ENCODE measurements at places on chromosomes 12 and 14. TPM values are rescaled to one million over a fixed set of nuclear protein-coding genes. Genes with fewer than 3 reads are reported as not detected.

GRCh38 chr14:77986773-77987172 lies 183.4 kb upstream of the NRXN3 start:
- no peak for DNase-seq

DNA sequence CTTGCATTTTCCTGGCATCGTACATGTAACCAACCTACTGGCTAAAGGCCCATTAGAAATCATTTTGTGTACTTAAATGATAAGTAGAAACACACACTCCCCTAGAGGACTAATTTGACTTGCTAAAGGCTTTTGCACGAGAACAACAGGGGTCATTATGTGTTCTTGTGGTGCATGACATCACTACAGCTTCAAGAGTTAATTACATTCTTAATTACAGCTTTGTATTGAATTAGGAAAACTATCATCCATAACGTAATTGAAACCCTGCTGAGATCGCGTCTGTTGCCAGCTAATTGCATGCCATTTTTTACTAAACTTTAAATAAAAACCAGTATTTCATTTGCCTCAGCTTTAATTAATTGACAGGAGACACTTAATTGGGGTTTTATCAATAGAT lies 51.4 kb downstream of the TMEM132C start:
- no peak for DNase-seq

DNA sequence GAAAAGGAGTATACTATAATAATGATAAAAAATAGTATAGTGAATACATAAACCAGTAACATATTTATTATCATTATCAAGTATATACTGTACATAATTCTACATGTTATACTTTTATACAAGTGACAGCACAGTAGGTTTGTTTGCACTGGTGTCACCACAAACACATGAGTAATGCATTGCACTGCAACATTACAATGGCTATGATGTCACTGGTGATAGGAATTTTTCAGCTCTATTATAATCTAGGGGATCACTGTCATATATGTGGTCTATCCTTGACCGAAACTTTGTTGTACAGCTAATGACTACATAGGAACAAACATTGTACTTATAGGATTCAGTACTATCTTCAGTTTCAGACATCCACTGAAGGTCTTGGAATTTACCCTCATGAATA lies 165.8 kb upstream of the SYT1 start:
- peak; percentile 42 for DNase-seq

- DNase-seq, result peak; percentile 31
These were observed 772 bp downstream of the SCARB1 start for GRCh38 chr12:124862768-124863415.

- no peak for DNase-seq
These were observed 13.6 kb downstream of the TTC8 start for GRCh38 chr14:88838015-88838414.

The IFI27 gene
- 19.1 TPM for total RNA-seq

- DNase-seq, result peak; percentile 71
These were observed 53.3 kb downstream of the BEGAIN start for GRCh38 chr14:100533656-100534485.

The EMP1 gene
- 250 TPM for total RNA-seq

DNA sequence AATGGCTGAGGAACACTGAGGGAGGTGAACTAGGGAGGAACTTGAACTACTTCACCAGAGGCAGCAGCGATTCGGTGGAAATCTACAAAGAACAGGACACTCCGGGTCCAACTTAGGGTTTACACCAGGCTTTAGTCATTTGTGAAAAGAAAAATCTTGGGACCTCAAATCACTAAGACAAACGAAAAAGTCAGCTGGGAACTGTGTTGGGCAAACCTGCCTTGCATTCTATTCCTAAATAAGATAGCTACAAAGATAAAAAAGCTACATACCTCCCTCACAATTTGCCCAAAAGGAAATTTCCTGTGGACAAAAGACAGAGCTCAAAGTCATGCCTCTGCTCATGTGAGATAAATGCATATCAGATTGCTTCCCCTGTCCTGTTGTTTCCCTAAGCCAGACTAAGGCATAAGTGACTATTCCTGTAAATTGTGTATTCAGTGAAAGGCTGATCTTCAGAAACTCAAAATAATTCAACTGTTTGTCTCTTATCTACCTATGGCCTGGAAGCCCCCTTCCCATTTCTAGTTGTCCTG lies 106.6 kb downstream of the APAF1 start:
- DNase-seq, result peak; percentile 30

The EFCAB11 gene
- 36.9 TPM for total RNA-seq

DNA sequence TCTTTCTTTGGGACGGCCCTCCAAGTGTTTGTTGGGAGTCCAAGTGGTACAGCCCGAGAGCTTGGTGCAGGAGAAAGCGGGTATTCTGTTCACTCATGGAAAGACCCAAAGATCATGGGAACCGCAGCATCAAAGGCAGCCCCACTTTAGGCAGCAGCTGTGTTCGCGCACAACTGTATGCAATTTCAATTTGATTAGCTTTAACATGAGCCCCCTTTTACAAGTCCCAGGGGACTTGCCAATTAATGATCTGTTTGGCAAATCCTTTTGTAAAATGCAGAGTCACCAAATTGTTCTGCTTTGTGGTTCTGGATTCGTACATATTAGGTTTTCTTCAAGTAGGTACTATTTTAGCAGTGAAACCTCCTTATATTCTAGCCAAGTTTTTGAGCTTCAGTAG lies 217.7 kb downstream of the AACS start:
- DNase-seq, result no peak

- DNase-seq, result no peak
These were observed 162.7 kb upstream of the PWP1 start for GRCh38 chr12:107522692-107523477.

The IFT43 gene
- total RNA-seq, result 41.5 TPM

DNA sequence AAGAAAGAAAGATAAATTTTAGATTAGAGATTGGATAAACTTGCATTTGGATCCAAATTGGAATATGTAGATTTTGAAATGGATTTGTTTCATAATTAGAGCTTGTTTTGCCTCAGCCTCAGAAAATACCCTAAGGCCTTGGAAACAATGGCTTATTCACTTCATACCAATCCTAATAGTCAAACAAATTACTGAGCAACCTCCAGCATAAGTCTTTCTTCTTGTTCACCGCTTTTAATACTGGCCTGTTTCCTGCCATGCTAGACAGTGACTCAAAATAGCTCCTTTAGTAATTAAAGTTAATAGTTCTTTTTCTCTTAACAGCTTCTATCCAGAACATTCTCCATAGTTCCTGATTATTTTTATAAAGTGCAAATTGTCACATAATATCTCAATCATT lies 110.9 kb upstream of the DNM1L start:
- peak; percentile 80 for DNase-seq

- DNase-seq, result peak; percentile 39
These were observed 49.9 kb downstream of the HELB start for GRCh38 chr12:66352197-66352596.

The TMTC1 gene
- 6.7 TPM for total RNA-seq

- DNase-seq, result no peak
These were observed 4.6 kb downstream of the AHNAK2 start for GRCh38 chr14:104973385-104974145.

- DNase-seq, result no peak
These were observed 549.7 kb upstream of the TMEM132C start for GRCh38 chr12:127717278-127717677.

GRCh38 chr14:55075628-55076175 lies 24.3 kb downstream of the MAPK1IP1L start:
- DNase-seq, result no peak

GRCh38 chr12:79886917-79887519 lies 47.9 kb downstream of the PPP1R12A start:
- peak; percentile 42 for DNase-seq

The CELA1 gene
- not detected for total RNA-seq

The MYO1H gene
- total RNA-seq, result not detected

GRCh38 chr14:71465316-71465715 lies 466.9 kb upstream of the RGS6 start:
- no peak for DNase-seq

DNA sequence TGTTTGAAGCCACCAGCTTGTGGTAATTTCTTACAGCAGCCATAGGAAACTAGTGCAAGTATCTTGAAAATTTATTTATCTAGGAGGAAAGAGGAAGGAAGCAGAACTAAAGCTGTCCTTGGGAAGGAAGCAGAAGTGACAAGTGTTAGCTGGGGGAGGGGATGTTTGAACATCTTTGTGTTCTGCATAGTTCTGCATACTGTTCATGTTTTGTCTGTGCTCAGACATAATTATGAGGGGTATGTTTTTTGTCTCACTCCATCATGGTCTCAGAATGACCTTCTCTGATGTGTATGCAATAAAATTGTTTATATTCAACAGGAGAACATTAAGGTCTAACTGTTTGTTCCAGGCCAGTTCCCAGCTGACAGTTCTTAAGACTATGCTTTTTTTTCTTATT lies 606.5 kb downstream of the GALC start:
- no peak for DNase-seq

- DNase-seq, result peak; percentile 59
These were observed 11.7 kb upstream of the OTX2 start for GRCh38 chr14:56821805-56822610.

GRCh38 chr12:70853326-70853725 lies 67.2 kb downstream of the PTPRR start:
- no peak for DNase-seq

- no peak for DNase-seq
These were observed 688 bp upstream of the RASSF3 start for GRCh38 chr12:64609536-64610078.

GRCh38 chr14:72826039-72826438 lies 67.9 kb downstream of the DPF3 start:
- DNase-seq, result no peak

Data from Daoy (cell line).